ENCODE measurements at places on chromosomes 13 and 19.

DNA sequence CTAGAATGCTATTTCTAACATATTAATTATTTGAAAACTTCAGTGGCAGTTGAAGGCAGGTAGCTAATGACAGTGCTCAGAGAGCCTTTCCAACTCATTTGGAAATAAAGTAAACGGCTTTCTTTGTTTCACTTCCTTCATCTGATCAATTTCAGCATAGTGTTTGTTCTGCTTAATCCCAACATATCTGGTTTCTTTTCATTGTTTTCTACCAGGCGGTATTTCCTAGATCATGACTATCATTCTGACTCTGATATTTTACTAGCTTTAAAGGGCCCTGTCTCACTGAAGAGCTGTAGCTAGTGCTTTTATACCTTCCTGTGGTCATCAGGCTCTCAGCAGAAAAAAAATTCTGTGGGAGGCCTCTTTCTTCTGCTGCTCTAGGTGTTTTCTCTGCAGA is 178.6 kb downstream of the RBM26 start:
- peak; percentile 30 for DNase-seq

DNA sequence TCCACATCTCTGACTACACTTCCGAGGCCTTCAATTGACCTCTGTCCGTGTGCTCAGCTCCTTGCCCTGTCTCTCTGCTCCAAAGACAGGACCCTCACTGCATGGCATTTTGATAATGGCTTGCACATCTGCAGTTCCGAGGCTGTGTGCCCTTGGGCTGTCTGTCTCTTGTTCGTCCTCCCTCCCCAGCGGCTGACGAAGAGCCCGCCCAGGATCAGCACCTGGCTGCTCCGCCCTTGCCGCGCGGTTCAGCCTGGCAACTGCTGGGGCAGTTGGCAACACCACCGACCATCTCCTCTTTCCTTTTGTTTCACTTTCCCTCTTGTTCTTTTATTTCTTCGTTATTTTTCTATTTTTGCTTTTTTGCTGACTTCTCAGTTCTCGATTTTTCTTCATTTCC is 270.4 kb downstream of the TEX29 start:
- DNase-seq, result no peak

DNA sequence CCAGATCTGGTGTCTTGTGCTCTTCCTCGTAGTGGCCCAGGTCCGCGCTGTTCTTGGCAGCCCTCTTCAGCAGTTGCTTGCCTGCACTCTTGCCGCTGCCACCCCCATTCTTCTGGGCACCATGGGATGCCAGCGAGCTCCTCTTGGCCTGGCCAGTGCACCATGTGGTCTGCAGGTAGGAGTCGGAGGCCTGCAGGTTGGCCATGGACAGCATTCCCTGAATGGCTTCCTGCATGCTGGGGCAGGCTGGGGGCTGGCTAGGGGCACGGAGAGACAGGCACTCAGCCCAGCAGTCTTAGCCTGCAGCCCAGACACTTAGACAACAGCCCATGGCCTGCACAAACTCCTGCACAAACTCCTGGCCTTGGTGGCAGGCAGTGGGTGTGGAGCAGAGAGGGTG is 234.9 kb downstream of the TUBA3C start:
- no peak for DNase-seq

GRCh38 chr13:71880753-71881541 is 13.9 kb upstream of the DACH1 start:
- DNase-seq, result no peak

DNA sequence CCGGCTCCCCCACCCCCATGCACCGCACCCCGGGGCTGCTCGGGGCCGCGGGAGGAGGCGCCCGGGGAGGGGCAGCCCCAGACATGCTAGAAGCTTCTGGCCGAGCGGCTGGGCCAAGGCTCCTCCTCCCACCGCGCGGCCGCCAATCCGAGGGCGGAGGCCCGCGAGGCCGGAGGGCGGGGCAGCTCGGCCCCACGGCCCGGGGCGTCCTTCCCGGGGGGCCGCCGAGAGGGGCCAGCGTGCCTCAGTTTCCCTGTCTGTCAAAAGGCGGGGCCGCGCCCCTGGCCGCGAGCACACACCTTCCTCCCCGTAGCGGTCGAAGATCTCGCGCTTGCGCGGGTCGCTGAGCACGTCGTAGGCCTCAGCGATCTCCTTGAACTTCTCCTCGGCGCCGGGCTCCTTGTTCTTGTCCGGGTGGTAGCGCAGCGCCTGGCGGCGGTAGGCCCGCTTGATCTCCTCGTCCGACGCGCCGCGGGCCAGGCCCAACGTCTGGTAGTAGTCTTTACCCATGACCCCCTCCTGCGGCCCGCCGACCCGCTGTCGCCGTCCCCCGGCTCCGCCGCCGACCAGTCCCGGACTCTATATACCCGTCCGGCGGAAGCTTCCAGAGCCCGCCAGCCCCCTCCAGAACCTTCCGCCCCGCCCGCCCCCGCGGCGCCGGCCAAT is at the start of gene DNAJB1:
DNAJB1 (minus strand) TSS at position 558 of the 666 bp plus-strand sequence; CDS start at position 510, 48 bp downstream.
- DNase-seq, result peak; percentile 94

DNA sequence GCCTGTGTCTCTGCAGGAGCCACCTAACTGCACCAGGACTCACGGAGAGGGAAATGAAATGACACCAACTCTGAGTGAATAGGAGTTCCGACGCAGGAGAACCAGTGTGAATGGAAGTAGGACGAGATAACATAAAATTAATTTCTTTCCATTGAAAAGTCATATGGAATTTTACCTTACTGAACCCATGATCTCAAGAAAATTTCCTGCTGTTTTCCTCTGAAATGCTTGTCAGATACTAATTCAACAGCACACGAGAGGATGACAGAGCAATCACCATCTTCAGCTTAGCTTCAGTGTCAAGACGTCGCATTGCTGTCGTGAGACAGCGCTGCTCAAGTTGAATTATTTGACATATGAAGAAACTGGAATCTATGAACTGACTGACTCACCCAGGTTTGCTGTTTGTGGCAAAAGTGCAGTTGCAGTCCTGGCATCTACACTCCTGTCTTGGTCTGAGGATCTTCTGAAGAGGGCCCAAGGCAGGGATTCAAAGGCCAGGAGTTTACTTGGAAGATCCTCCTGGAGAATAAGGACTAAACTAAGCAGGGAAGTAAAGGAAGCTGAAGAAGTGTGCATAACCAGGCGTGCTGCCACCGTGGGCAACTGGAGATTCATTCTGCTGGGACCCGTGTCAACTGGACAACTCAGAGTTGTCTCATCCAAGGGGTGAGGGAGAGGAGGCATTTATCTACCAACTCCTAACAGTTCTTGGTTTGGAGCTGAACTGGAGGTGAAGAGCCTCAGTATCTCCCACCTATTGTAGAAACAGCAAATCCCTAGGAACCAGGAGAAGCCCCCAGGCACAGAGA is 214.4 kb upstream of the IRS2 start:
- DNase-seq, result no peak

GRCh38 chr13:92460479-92460878 is 766.1 kb upstream of the GPC6 start:
- no peak for DNase-seq

GRCh38 chr19:46176116-46176860 is 28.2 kb downstream of the IGFL2 start:
- peak; percentile 32 for DNase-seq

DNA sequence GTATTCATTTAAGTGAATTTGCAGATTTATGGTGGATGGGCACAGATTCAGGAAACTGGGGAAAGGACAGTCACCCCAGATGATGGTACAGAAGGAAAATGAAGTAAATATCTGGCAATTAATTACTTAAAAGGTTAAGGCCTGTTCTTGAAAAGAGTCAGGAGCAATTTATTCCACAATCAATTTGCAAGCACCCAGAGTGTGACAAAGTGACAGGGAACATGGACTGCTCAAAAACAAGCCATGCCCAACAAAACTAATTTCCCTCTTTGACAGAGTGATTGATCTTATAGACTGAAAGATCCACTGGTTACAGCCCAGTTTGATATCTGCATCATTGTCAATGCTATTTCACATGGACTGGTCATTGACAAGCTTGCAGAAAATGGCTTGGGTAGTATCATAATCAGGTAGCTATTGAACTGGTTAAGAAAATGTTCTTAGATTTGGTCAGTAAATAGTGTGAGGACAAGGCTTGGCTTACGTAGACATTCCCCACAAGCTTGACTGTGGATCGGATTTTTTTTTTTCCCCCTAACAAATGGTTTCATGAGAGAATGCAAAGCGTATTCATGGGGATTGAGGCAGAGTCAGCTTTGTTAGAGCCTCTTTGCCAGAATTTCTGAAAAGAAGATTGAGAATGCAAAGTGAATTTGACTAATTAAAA is 584.6 kb downstream of the GPC6 start:
- no peak for DNase-seq

GRCh38 chr19:12782174-12782423 is 6.7 kb upstream of the HOOK2 start:
- DNase-seq, result no peak

DNA sequence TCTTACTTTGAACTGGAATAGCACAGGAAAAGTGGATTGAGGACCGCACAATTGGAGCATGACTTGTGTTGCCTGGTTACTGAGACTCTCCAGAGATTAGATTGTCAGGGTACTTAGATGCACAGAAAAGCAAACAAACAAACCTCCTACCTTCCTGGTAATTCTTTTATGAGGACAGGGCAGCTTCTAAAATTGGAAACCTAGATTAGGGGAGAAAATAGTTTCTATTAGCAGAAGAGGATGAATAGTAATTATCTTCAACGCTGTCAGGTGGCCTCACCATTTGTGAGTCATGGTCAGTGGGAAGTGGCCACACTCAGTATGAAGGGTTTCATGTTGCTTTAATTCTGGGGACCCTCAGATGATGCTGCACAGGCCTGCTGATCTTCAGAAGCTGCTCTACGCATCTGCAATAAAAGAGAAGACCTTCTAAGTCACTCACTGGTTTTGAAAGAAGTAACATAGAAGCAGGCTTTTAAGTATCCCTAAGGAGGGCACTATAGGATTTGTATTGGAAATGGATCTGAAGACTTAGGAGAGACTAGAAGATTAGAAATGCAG is 106.8 kb downstream of the LACC1 start:
- no peak for DNase-seq

DNA sequence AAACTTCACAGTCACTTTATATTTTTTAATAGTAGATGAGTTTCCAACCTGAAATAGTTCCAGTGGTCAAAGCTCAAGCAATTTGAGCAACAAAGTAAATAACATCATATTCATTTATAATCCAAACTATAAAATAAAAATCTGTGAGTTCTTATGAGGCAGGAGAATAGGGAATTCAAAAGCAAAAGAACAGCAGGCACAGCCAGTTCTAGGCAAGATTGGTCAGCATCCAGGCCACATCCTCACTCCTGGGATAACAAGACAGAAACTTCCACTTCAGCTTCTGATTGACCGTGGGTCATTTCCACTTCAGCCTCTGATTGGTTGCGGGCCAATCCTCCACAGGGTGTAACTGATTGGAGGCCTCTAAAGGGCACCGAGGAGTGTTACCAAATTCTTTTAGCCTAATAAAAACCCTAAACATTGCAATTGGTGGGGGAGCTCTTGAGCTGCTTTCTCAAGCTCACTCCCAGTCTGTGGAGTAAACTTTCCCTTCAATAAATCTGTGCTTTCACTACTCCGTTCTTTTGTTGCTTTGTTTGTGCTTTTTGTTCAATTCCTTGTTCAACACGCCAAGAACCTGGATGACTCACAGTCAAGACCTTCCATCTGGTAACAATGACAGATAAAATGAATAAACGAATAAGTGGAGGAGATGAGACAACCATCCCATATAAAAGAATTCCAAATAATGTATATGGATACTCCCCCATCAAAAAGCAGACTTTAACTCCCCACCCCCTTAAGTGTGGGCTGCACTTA is 42.6 kb upstream of the AMER2 start:
- no peak for DNase-seq

DNA sequence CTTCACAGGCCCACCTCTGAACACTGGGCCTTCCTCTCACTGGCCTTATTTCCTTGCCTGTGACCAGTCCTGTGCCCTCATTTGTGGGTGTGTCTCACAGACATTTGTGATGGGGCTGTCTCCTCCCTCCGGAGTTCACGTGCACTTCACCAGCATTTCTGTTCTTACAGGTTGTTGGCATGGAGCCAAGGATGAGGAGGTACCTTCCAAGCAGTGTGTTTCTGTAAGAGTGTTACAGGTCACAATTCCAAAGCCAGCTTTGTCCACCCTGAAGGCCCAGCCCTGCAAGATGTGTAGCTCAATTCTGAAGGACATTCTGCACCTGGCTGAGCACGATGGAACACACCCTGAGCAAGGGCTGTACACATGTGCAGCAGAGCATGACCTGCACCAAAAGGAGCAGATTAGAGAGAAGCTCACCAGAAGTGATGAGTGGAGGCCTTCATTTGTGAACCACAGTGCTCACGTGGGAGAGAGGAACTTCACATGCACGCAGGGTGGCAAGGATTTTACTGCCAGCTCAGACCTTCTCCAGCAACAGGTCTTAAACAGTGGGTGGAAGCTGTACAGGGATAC is 8.1 kb downstream of the ZNF749 start:
- no peak for DNase-seq

GRCh38 chr19:55688422-55689218 is 13.6 kb downstream of the EPN1 start:
- no peak for DNase-seq

DNA sequence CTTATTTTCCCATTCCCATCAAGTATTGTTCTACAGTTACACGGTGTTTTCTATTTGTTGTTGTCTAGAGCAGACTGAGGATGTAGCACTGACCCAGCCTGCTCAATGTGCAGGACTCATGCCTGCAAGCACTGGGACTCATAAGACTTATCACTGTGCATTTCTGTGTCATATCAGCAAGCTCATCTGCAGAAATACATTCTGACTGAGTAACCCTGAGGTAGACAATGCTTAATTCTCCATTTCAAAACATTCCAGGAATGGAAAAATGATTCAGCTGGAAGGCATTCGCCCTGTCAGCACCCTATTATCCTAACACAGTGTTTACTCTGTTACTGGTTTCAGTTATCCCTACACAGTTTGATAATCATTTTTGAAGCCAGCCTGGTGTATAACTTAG is 2506.4 kb downstream of the PCDH9 start:
- no peak for DNase-seq

DNA sequence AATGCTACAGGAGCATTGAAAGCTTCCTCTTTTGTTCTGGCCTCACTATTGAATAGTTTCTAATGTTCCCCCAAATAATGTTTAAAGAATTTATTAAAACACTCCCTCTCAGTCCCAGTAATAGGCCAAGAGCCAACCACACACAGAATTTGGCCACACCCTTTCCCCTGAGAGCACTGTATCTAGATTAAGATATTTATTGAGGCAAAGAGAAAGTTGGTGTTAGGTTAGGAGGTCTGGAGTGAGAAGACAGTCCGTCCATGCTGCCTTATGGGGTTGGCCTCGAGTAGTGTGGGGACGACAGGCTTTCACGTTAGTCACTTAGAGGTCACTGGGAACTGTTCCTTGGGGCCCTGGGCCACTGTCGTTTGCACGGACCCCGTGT is 122.9 kb upstream of the RNF113B start:
- no peak for DNase-seq

GRCh38 chr19:6767081-6767356 is 216 bp downstream of the SH2D3A start:
- peak; percentile 46 for DNase-seq

- DNase-seq, result no peak
Observed at GRCh38 chr13:35526577-35526976, 50.1 kb upstream of the MAB21L1 start.
